ENCODE measurements at places on chromosomes 5 and 9.

DNA sequence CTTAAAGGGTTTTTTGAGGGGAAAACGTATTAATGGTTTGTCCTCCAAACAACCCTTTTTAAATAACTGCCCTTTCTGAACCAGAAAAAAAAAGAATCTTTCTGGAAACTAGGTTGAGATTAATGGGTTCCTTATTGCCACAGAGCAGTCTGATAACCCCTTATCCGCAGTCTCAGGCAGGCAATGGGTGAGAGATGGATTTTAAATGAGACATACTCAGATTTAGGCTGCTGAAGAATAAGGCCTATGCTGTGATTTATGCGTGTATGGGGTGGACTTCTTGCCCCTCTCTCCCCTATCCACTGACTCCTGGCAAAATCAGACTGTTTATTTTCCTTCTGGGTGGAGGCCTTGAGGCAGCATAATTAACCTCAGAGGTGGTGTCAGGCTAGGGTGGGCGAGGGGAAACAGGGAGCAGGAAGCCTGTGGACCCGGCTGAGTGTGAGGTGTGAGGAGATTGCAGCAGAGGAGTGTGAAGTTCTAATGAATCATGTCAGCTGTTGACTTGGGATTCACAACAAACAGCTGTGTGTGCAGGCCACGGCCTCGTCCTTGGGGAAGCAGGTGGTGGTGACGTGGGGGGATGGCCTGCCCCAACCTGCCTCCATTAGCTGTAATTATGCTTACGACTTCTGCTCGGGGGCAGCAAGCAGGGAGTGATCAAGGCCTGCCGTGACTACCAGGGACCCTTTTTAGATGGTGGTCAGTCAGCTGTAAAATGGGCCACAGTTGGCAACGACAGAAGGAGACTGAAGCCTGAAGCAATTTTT is 196.4 kb downstream of the SEMA6A start:
- no peak for DNase-seq

DNA sequence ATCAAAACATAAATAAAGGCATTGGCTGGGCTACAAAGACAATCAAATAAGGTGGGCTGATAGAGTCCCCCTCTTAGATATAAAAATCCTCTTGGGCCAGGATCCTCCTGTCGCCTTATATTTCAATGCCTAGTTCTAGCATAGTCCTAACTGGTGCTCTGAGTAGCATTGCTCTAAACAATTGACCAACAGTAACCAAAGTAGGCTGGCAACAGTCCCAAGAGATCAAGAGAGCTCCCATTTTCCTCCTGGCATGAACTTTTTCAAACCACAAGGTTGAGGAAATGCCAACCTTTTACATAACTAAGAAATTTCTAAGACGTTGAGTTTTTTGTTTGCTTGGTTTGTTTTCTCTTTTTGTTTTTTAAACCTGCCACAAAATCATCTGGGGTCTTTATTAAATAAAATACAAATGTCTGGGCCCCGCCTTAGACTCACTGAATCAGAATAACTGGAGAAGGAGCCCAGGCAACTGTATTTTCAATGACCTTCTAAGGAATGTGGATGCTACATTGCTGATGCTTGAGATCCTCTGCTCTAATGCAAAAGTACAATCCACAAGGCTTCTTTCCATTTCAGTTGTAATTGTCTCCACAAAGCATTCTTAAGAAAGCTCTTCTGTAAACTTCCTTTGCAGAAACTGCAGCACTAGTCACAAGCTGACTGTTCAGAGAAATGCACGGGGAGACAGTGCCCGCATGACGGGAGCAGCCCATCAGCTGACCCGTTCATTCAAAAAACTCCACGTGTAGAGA is 2.9 kb downstream of the SLC45A2 start:
- DNase-seq: peak; percentile 53

- no peak for DNase-seq
Measured at GRCh38 chr5:120241400-120241799, 222.7 kb upstream of the PRR16 start.

- DNase-seq: no peak
Measured at GRCh38 chr9:123418052-123418430, 62.0 kb downstream of the CRB2 start.

- no peak for DNase-seq
Measured at GRCh38 chr9:134486596-134486995, 155.0 kb upstream of the COL5A1 start.

- DNase-seq: no peak
Measured at GRCh38 chr5:149360272-149360671, 2.4 kb downstream of the PCYOX1L start.

- DNase-seq: peak; percentile 62
Measured at GRCh38 chr5:87121304-87122150, 146.2 kb upstream of the RASA1 start.

DNA sequence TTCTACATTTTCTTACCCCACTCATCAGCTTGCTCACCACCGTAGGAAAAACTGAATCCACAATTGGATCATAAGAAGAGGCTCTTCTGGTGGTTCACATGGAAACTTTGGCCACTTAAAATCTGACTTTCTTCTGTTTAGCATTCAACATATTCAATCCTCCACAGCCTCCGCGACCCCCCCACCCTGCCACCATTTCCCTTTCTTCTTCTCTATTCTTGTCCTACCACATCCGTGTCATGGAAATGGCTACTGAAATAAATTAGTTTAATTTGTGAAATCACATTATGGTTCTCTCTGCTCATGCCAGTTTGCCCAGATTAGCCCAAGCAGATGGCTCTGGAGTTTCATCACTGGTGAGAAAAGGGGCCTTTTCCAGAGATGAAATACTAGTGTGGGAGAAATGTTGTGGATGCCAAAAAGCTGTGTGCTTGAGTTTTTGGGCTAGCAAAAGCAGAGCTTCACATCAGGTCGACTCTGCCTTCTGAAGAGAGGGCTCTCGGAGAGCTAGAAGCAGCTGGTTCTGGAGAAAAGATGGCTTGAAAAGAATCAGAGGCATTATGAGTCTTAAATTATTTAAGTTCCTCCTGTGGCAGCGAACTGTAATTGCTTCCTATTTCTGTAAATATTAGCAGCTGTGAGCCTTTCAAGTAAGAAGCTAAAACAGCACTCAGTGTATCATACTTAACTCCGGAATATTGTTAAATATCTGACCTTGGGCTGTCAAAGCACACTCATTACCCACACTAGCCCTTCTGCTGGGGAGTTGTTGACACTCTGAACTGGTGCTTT is 107.1 kb downstream of the MAT2B start:
- no peak for DNase-seq

GRCh38 chr5:37701868-37702267 is 138.0 kb downstream of the GDNF start:
- no peak for DNase-seq

GRCh38 chr5:167014401-167015056 is 1276.9 kb upstream of the WWC1 start:
- no peak for DNase-seq

DNA sequence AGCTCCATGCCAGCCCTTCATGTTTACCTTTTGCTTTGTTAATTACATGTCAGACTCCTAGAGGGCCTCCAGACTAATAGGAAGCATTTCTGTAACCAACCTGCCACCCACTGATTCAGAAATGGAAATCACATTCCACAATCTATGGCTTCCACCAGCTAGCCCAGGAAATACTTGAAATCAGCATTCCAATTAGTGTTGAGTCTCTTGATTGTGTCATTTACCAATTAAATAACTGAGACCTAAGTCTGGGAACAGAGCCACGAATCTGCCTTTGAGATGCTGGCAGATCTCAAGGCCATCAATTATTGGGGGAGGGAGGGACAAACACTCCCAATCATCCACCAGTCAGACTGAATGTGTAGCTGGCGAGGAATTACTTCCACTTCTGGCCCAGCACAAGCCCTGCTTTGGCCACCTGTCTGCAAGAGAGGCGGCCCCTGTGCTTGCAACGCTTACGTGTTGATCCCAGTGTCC is 27.4 kb upstream of the SAP30L start:
- DNase-seq: no peak

DNA sequence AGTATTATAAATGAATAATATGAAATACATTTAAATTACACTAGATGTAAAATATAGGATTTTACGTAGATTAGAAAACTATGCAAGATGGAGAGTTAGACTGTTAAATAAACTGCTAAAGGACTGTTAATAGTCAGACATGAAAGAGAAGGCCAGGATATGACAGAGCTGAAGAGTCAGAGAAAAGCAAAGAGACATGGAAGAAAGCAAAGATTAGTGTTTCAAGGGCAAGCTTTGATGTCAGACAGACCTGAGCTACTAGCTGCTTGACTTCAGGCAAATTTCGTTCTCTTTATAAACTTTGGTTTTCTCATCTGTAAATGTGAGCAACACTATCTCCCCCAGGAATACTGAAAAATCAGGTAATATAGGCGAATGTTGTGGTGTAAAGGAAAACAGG is 161.3 kb downstream of the RAPGEF6 start:
- no peak for DNase-seq

DNA sequence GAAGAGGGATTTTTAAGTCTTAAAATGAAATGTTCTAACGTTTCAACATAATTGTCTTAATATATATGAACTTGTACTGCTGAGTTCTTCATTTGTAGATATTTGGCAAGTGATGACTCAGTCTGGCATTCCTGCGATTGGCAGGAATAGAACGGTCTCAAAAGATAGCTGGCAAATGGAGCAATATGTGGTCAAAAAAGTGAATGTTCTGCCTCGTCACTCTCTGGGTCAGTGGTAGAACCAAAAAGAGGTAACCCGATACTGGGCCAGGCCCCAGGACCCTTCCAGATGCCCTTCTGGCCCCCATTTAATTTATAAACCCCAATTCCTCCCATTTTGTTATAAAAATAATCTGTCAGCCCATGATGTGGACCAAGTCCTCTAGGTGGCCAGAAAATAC is 39.2 kb downstream of the ZNF366 start:
- DNase-seq: peak; percentile 27

- DNase-seq: no peak
Measured at GRCh38 chr9:30140407-30140806, 2244.0 kb upstream of the ACO1 start.

DNA sequence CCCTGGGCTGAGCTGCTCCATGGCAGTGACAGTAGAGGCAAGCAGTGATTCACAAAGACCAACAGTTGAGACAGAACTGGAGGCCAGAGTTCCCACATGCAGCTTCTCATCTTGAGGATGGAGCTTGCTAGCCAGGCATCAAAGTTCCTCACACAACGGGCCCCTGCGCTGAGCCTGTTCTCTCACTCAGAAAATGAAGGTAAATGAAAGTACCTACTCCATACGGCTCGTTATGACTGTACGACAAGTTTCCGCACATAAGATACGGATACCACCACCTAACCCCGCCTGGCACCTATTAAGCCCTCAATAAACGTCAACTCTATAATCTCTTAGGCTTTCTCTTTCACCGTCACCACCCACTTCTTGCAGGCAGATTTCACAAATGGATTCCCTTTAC is 12.9 kb downstream of the NOL6 start:
- no peak for DNase-seq

GRCh38 chr5:55591686-55592085 is 56.9 kb upstream of the PLPP1 start:
- no peak for DNase-seq

- DNase-seq: no peak
Measured at GRCh38 chr5:116892993-116893392, 318.4 kb upstream of the SEMA6A start.

- no peak for DNase-seq
Measured at GRCh38 chr9:81162361-81162760, 527.0 kb downstream of the TLE1 start.

DNA sequence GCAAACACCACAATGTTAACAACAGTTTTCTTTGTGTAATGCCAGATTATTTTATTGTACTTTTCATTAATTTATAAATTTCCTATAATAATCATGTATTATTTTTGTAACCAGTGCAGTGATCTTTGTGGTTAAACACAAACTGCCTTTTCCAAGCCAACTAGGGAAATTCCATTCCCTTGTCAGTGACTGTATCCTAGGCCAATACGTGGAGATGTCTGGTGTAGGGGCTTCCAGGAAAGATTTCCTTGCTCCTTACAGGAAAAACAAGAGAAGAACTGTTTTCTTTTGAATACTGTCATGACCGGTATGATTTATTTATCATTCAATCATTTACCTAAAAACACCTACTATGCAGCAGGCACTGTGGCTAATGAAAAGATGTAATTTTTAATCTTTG is 31.4 kb downstream of the FANCC start:
- DNase-seq: peak; percentile 22

DNA sequence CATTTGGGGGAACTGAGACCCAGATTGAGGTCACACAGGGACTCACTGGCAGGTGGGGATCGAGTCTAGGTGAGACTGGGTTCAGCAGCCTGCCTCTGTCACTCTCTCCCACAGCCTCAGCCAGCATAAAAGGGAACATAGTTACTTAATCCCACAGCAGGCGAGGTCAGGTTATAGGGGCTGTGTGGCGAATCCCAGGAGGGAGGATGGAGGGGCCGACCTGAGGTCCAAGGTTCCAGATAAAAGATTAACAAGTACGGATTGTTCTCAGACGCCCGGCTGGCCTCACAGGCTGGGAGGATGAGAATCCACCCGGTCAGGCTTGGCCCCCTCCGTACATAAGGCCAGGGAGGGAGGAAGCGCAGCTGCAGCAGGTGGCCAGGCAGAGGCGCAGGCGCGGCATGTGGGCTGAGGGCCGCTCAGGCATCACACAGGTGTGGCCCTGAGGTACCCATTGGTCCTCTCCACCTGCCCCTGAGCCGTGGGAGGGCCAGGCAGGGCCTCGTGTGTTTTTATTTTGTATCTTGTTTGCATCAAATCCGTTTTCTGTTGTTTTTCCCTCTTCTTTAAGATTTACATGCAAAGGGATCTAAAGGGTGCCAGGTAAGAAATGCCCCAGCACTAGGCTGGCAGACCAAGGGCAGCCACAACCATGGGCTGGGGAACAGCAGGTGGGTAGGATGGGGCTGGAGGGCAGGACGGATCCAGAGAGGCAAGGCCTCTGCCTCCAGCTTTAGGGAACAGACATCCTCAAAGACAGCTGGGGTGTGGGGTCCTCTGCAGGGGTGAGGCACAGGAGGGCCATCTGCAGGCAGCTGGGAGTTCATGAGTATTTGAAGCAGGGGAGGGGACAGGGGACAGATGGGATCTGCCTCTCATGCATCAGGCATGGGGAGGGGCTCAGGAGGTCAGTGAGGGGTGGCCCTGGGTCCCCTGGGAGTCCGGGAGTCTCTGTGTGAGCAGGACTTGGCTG is 3.6 kb downstream of the SUSD3 start:
- no peak for DNase-seq

- DNase-seq: no peak
Measured at GRCh38 chr5:144352330-144352729, 181.7 kb downstream of the KCTD16 start.

GRCh38 chr5:131067636-131068035 is 97.4 kb downstream of the HINT1 start:
- DNase-seq: no peak

- no peak for DNase-seq
Measured at GRCh38 chr5:52963636-52964035, 25.5 kb upstream of the ITGA2 start.

DNA sequence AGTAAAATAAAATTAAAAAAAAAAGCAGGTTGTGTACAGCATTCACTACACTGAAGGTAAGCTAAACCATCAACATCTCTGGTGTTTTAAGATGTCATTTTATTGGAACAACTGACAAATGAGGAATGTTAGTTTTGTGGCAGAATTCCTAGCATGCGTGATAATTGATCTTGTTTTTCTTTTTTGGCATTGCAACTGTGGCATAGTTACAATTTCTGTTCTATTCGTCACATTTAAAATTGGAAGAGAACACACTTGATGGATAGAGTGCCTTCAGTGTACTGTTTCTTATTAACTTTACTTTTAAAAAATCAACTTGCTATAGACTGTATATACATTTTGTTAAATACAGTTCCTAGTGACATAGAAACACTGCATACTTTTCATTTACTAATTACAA is 43.6 kb upstream of the TNFSF15 start:
- peak; percentile 38 for DNase-seq
